ENCODE measurements at places on chromosomes 3 and 15.

DNA sequence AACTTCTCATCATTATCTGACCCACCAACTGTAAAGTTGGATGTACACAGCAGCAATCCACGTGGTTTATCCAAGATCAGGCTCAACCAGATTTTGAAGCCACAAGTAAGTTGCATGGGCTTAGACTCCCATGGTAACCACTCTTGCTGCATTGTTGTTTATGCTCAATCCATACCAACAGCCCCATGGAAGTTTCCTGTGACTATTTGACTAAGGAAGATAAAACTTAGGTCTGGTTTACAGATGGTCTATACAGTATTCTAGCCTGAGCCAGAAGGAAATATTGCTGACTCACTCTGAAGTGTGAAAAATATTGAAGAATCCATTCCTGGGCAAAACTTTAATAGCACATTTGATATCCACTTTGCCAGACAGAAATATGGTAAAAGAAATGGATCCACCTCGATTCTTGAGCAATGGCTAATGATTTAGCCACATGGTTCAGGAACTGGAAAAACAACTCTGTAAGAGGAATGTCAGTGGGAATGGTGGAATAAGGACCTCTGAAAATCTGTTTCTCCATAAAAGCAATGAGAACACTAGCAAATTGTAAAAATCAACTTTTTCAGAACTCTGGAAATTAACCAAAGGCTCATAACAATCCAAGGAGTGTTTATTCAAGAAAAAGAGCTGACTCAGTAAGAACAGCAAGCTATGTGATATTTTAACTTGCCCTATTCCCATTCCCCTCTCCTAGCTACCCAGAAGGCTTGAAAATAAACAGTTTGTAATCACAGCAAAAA, 162.9 kb upstream of the STT3B start:
- DNase-seq: peak; percentile 86

DNA sequence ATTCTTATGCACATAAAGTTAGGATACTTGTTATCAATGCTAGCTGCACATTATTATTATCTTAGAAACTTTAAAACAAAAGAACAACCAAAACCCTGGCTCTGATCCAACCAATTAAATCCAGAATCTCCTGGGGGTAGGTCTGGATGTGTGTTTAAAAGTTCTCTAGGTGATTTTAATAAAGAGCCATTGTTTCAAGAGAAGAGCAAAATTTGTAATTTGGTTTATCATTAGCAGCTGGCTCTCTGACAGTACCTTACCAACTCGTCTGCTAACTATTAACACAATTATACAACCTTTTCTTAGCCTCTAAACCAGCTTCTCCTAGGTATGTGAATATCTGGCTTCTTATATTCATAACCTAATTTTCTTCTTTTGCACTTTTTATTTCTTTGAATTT, 68.9 kb downstream of the IFT80 start:
- no peak for DNase-seq

- peak; percentile 88 for DNase-seq
These were observed 541.3 kb downstream of the UNC13C start for GRCh38 chr15:54519577-54519976.

DNA sequence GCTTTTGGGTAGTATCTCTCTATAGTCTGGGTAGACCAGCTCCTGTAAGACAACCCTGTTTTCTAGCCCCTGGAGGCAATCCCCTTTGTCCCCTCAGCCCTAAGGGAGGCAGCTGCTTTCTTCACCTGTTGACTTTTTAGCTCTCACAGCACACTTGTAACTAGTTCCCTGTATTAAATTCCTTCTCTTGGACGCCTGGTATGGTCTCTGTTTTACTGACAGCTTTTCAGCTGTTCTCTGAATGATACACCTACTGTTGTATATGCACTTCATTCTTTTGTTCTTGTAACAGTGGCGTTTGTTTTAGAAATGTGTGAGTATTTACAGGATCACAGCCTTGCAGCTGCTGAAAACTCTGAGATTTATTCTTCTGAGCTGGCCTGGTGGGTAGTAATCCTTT, 413.0 kb upstream of the RBMS3 start:
- no peak for DNase-seq

DNA sequence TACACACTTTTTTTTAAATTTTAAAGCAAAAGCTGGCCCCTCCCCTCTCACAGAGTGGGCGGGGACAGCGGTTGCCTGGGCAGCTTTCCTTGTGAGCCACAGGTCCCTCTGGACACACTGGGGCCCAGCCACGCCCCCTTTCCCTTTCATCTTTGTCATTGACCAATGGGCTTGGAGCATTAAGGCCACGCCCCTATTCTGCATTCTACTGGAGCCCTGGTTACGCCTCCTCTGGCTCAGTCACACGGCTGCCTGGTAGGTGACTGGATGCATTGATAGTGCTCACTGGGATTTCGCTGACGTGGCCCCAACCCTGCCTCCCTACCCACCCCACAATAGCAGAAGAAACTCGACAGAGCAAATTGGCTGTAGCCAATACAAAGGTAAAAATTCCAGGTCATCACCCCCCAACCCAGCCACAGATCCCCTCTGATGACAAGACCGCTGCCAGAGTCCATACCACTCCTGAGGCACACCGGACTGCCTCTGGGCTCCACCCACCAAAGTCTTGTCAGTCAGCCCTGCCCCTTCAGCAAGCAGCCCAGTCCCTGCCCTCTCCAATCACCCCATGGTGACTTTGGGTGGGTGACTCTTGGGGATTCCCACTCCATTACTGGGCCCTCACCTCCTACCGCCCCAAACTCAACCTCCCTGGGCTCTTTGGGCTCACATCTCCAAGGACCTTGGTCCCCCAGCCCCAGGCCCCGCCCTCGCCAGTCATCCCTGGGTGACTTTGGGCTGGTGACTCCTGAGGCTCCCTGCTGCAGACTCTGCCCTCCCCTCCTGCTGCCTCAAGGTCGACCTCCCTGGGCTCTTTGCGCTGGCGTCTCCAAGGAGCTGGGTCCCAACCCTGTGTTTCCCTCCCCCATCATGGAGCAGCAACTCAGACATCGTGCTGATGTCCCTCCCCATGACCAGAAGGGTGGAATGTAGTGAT, 112.2 kb upstream of the FAN1 start:
- no peak for DNase-seq

GRCh38 chr3:74921676-74922075, 307.2 kb upstream of the CNTN3 start:
- DNase-seq: no peak

GRCh38 chr3:74048699-74049098, 424.0 kb upstream of the PDZRN3 start:
- no peak for DNase-seq

GRCh38 chr3:119293105-119293870, 895 bp upstream of the ARHGAP31 start:
- no peak for DNase-seq

- DNase-seq: no peak
These were observed 128.2 kb upstream of the OSTN start for GRCh38 chr3:191070762-191071403.

DNA sequence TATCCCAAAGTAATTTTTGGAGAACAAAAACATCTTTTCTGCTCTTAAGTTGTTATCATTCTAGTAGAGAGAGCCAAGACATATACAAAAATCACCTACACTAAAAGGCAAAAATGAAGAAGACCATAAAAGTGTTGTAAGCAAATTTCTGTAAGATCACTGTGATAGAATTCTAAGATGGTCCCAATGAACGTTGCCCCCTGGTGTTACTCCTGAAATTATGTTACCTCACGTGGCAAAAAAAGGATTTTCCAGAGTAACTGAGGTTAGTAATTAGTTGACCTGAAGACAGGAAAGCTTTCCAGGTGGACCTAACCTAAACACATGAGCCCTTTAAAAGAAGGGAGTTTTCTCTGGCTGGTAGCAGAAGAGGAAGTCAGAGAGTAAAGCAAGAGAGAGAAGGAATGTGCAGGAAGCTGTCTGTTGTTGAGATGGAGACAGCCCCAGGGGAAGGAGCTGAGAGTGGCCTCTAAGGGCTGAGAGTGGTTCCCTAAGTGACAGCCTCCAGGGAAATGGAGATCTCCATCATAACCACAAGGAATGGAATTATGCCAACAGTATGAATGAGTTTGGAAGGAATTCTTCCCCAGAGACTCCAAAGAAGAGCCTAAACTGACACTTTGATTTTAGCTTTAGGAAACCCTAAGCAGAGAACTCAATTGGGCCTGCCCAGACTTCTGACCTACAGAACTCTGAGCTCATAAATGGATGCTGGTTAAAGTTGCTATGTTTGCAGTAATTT, 205.9 kb downstream of the CD47 start:
- DNase-seq: no peak

DNA sequence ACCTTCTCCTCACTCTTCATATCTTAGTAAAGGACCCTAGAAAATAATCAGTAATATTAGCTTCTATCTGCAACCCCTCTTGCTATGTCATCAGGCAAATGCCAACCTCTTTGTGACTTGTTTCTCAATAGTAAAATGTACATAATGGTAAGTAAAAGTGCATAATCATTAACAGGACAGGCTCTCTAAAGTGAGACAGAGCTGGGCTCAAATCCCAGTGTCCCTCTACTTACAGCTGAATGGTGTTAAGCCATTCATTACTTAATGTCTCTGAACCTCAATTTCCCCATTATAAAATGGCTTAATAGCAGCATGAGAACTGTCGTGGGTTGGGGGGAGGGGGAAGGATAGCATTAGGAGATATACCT, 62.6 kb upstream of the ATP11B start:
- DNase-seq: no peak

- DNase-seq: peak; percentile 59
These were observed at the start of gene LRRN1 for GRCh38 chr3:3799173-3800079. Gene LRRN1, plus strand, starts transcription at chr3:3799431. Its CDS starts 45,211 bp downstream, at chr3:3844642.

DNA sequence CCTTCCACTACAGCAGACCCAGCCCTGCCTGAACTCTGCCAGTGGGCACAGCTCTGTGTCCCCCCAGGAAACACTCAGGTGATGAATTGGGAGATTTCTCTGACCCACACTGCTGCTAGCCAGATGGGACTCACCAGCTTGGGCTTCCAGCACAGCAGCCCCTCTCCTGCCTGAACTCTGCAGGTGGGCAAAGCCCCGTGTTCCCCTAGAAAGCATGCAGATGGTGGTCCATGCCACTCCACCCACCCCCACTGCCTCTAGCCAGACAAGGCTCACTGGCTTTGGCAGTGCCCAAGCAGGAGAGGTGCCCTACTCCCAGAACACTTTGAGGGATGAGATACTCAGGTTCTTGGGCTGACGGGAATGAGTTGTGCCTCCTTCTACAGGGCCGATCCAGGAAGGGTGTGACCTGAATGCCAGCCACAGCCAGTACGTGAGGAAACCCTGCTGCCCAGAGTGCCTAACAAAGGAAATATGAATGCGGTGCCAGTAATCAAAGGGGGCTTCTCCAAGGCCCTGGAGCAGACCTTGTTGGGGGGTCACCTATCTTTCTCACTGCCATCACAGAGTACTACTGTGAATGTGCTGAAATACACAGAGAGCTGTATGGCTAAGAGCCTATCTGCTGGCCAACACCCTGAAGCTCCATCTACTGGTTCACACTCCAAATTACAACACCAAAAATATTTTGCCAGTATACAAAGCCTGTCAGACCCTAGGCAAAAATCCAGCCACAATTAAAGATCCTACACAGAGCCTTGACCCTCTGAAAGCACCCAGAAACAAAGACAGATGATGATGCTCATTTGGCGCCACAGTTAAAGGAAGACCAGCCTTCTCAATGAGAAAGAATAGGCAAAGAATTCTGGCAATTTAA, 61.9 kb downstream of the BTLA start:
- DNase-seq: peak; percentile 59

DNA sequence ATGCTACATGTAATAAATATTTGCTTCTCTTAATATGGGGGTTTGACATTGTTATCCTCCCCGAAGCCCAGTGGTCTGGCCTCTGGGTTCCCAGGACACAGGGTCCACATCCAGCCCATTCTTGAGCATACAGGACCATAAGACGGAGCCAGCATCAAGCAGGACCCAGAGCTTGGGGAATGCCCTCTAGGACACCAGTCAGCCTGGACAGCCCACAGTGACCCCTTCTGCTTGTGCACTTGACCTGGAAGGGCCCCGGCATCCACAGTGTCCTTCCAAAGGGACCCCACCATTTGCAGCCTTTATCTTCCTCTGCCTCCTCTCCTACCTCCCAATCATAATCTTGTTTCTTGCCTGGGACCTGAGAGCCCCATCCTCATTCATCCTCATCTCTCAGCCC, 46.2 kb upstream of the IREB2 start:
- no peak for DNase-seq

- DNase-seq: no peak
These were observed 59.2 kb downstream of the EXOG start for GRCh38 chr3:38555149-38555840.

GRCh38 chr15:40287968-40288367, 5.1 kb upstream of the ANKRD63 start:
- DNase-seq: no peak

- DNase-seq: no peak
These were observed 166.1 kb downstream of the SSR3 start for GRCh38 chr3:156388497-156389448.

DNA sequence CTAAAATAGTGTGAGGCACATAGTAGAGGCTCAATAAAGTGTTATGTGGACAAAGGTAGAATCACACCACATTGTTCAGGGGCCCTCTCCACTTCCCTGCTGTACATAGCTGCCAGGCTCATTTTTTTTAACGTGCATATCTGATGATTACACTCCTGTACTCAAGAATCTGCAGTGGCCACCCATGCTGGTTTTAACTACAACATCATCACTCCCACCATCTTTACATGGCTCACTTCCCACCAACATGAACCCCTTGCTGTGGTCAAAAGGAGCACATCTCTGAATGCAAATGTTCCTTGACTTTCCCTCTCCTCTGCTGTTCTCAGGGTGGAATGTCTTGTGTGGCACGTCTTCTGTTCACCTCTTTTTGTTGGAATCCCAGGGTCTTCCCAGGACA, 76.7 kb downstream of the FEM1B start:
- DNase-seq: no peak

GRCh38 chr3:141240286-141240685, 8.7 kb downstream of the PXYLP1 start:
- no peak for DNase-seq

DNA sequence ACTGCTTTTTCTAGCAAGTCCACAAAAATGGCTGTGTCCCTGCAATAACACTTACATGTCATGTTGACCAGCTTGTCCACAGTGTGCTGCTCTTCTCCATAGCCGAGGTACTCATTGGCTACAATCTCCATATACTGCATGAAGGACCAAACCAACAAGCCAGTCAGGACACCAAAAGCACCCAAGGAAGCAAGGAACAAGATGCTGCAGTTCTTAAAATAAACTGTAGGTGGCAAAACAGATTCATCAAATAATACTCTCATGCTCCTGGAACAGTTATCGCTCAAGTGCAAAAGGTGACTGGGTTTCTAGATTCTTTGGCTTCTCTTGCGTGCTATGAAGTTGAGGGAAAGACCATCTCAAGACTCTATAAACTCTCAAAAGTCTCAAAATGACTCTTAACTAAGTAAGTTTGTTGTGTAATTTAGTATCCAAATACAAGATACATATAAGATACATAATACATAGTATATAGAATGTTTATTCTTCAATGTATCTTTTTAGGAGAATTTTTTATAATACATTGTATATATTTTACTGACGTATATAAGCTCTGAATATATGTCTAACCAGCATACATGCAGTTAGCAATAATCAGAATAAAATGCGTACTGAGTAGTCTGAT, 57.0 kb downstream of the NEK10 start:
- DNase-seq: peak; percentile 63

All from common myeloid progenitor, CD34-positive (primary cell).